ENCODE measurements at places on chromosomes 6 and 20. TPM values are rescaled to one million over a fixed set of nuclear protein-coding genes. Genes with fewer than 3 reads are reported as not detected.

DNA sequence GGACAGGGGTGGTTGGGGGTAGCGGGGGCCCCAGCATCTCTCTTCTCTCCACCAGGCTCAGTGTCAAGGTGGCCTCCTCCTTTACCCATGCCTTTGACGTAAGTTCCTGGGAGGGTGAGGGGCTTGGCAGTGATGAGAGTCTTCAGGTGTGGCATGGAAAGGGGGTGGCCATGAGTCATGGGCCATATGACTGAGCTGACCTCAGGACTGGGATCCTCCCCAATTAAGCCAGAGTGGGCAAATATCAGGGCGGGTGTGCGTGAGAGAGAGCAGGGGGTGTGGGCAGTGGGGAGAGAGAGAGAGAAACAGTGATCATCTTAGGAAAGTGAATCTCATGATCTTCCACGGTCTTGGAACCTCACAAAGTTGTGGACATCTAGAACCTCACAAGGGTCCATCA, 8.2 kb upstream of the BPIFB4 start:
- peaks cover 5% of the 10 kb centered on the region for H3K4me1 ChIP-seq
- no peaks in the 10 kb centered on the region for H3K27me3 ChIP-seq
- no peak overlapping the region for H3K27ac ChIP-seq
- no peaks in the 10 kb centered on the region for H3K36me3 ChIP-seq
- no peak for DNase-seq
- no peak overlapping the region for H3K4me3 ChIP-seq

GRCh38 chr6:6357032-6357431, 36.6 kb upstream of the F13A1 start:
- peaks cover 9% of the 10 kb centered on the region for H3K27me3 ChIP-seq
- H3K36me3 ChIP-seq, result no peaks in the 10 kb centered on the region
- no peak overlapping the region for H3K4me3 ChIP-seq
- no peaks in the 10 kb centered on the region for H3K4me1 ChIP-seq

GRCh38 chr6:17600527-17601385, 654 bp downstream of the FAM8A1 start:
- peak overlapping the region; percentile 60 for H3K27ac ChIP-seq
- H3K36me3 ChIP-seq, result peaks cover 9% of the 10 kb centered on the region
- H3K4me1 ChIP-seq, result peaks cover 37% of the 10 kb centered on the region
- peak; percentile 60 for DNase-seq
- H3K27me3 ChIP-seq, result no peaks in the 10 kb centered on the region
- H3K4me3 ChIP-seq, result peak overlapping the region; percentile 81

GRCh38 chr6:63114610-63115211, 96.6 kb upstream of the FKBP1C start:
- no peaks in the 10 kb centered on the region for H3K27me3 ChIP-seq
- H3K4me1 ChIP-seq, result no peaks in the 10 kb centered on the region
- no peak overlapping the region for H3K27ac ChIP-seq
- DNase-seq, result no peak
- H3K4me3 ChIP-seq, result no peak overlapping the region
- no peaks in the 10 kb centered on the region for H3K36me3 ChIP-seq

DNA sequence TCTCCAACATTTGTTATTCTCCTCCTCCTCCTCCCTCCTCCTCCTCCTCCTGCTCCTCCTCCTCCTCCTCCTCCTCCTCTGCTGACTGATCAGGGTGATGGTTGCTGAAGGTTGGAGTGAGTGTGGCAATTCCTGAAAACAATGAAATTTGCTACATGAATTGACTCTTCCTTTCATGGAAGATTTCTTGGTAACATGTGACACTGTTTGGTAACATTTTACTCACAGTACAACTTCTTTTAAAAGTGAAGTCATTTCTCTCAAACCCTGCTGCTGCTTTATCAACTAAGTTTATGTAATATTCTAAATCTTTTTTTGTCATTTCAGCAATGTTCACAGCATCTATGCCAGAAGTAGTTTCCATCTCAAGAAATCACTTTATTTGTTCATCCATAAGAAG, 543.0 kb downstream of the MAFB start:
- no peaks in the 10 kb centered on the region for H3K36me3 ChIP-seq
- no peak overlapping the region for H3K4me3 ChIP-seq
- DNase-seq, result no peak
- no peaks in the 10 kb centered on the region for H3K4me1 ChIP-seq

- no peak overlapping the region for H3K27ac ChIP-seq
- no peak for DNase-seq
- no peaks in the 10 kb centered on the region for H3K4me1 ChIP-seq
Observed at GRCh38 chr20:57220337-57221145, 45.9 kb downstream of the BMP7 start.

DNA sequence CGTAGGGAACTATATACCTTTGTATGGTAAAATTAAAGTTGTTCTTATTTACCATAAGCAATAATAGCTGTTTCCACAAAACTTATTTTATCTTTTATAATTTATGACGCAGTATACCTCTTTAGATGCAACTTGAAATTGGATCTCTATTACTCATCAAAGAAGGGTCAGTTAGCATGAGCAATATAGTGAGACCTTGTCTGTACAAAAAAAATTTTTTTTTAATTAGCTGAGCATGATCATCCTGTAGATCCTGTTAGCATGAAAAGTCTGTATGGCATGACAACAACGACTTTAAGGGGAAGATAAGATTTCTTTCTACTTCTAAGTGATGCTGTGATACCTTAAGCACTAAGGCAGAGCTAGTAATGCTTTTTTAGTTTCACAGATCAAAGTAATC, 5.9 kb downstream of the ALDH5A1 start:
- peaks cover 20% of the 10 kb centered on the region for H3K36me3 ChIP-seq
- H3K27me3 ChIP-seq, result no peaks in the 10 kb centered on the region
- no peak for DNase-seq
- H3K27ac ChIP-seq, result no peak overlapping the region
- H3K4me3 ChIP-seq, result no peak overlapping the region

GRCh38 chr20:49229381-49229780, 10.2 kb downstream of the DDX27 start:
- DNase-seq, result no peak
- no peaks in the 10 kb centered on the region for H3K4me1 ChIP-seq
- H3K36me3 ChIP-seq, result peaks cover 58% of the 10 kb centered on the region
- H3K4me3 ChIP-seq, result no peak overlapping the region
- no peak overlapping the region for H3K27ac ChIP-seq
- no peaks in the 10 kb centered on the region for H3K27me3 ChIP-seq

DNA sequence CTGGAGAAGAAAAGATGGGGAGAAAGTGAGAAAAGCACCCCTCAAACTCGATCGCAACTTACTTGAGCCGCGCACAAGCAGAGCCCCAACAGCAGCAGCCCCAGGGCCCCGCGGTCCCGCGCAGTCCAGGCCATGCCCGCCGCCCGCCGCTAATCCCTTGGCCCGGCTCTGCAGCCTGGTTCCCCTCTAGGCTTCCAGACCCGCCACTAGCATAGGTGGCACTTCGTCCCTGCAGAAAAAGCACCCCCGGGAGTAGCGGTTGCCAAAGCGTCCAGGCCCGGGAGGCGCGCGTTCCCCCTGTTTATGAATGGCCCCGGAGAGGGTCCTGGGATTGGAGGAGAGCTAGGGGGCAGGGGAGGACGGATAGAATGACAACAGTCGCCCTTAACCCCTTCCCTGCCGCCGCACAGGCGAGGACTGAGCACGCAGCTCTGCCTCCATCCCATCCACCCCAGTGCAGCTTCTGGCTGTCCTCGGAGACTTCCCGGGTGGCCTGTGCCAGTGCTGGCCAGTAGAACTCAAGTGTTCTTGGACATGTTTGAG, 19.9 kb downstream of the COL9A1 start:
- DNase-seq, result no peak
- peaks cover 36% of the 10 kb centered on the region for H3K27me3 ChIP-seq
- no peaks in the 10 kb centered on the region for H3K4me1 ChIP-seq
- no peak overlapping the region for H3K4me3 ChIP-seq
- no peaks in the 10 kb centered on the region for H3K36me3 ChIP-seq

DNA sequence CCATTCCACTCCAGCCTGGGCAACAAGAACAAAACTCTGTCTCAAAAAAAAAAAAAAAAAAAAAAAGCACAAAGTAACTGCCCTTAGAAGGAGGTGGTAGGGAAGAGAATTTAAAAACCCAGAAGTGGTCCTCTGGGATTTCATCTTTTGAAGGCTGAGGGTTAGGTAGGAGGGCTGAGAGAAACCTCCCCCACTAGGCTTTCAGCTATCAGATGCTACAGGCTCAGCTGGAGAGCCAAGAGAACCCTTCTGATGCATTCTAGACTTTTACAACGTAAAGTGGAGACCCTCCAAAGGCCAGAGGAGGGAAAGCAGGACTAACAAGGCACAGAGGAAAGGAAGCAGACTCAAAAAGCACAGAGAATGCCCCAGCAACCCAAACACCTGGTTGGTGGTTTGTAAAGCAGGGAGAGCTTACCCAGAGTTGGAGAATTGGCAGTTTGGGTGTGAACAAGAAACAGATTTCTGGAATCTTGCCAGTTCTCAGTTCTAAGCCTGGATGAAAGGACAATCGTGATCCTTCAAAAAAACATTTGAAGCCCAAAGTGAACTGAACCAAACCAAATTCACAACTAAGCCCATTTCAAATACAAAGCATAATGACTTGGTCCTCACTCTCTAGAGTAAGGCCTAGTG, 23.2 kb upstream of the SPAG4 start:
- no peaks in the 10 kb centered on the region for H3K36me3 ChIP-seq
- no peak for DNase-seq
- no peak overlapping the region for H3K27ac ChIP-seq
- H3K4me3 ChIP-seq, result no peak overlapping the region
- H3K4me1 ChIP-seq, result no peaks in the 10 kb centered on the region

GRCh38 chr20:62811320-62811719, 5.5 kb upstream of the COL9A3 start:
- H3K27ac ChIP-seq, result no peak overlapping the region
- no peak for DNase-seq
- H3K4me1 ChIP-seq, result peaks cover 24% of the 10 kb centered on the region
- peaks cover 17% of the 10 kb centered on the region for H3K27me3 ChIP-seq
- H3K4me3 ChIP-seq, result no peak overlapping the region

- H3K4me1 ChIP-seq, result peaks cover 12% of the 10 kb centered on the region
- no peak for DNase-seq
- no peak overlapping the region for H3K4me3 ChIP-seq
- no peak overlapping the region for H3K27ac ChIP-seq
- H3K36me3 ChIP-seq, result no peaks in the 10 kb centered on the region
- no peaks in the 10 kb centered on the region for H3K27me3 ChIP-seq
Observed at GRCh38 chr20:17822039-17822438, 122.3 kb downstream of the BANF2 start.

DNA sequence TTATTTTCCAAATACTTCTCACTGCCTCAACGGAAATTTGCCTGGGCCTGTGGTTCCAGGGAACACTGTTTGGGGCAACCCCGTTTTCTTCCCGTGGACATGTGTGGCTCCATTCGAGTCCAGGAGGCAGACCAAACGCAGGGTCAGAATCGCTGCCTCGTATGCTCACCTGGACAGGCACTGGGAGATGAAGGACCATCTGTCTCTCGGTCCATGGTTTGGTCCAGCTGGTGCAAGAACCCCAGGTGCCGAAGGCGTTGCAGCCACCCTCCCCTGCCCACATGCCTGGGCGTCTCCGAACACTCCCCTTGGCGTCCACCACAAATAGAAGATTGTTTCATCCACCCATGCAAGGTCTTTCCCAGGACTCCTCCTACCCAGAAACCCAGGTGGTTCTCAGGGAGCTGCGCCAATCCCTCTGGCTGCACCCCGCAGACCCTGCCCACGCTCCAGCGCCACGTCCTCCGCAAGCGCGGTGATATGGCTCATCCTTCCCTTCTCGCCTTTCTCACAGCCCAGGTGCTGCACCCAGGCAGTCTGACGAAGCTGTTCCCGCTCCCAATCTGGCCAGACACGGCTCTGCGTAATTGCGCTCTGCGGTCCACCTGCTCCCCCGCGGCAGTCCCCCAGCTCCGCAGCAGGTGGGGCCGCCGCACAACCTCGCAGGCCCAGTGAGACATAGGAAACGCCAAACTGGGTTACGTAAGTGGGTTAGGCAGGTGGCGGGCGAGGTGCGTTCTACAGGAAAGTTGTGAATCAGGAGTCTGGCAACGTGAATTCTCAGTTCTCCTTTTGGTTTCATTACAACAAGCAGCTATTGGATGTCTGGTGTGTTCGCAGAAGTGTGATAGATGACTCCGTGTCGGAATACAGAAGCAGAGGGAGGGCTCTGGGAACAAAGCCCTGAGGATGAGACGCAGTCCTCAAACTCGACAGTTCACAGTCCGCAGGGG, 146.2 kb upstream of the ECI2 start:
- no peaks in the 10 kb centered on the region for H3K36me3 ChIP-seq
- H3K4me3 ChIP-seq, result no peak overlapping the region
- H3K27me3 ChIP-seq, result peaks cover 39% of the 10 kb centered on the region
- H3K27ac ChIP-seq, result no peak overlapping the region

DNA sequence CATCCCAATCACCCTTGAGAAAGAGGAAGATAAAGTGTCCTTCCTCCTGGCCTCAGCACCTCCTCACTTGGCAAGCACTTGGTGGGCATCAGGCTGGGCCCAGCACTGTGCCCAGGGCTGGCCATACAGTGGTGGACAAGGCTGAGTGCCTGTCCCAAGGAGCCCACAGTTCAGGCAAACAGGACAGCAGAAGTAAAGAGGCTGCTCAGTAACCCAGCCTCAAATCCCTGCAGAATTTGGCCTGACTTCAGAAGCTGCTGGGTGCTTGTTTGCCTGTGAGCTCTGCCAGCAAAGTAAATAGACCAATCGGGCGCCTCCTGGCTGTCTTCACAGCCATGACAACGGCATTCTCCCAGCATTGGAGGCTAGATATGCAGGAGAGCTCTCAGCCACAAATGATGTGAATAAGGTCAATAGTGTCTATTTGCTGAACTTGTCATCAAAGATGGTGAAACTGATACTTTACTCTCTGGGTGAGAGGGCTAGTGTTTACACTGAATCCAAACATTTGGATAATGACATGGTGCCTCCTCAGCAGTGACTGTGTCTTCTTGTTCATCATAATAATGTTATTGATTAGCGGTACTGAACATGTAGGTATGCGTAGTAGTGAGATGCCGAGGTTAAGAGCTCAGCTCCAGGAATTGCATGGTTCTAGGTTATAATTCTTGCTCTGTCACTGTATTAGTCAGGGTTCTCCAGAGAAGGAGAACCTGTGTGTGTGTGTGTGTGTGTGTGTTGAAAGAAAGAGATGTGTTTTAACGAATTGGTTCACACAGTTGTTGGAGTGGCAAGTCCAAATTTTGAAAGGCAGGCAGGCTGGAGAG, 36.9 kb upstream of the FANCE start:
- H3K4me3 ChIP-seq, result no peak overlapping the region
- peak overlapping the region; percentile 59 for H3K27ac ChIP-seq
- peak; percentile 53 for DNase-seq
- peaks cover 39% of the 10 kb centered on the region for H3K4me1 ChIP-seq
- H3K27me3 ChIP-seq, result no peaks in the 10 kb centered on the region

- H3K27ac ChIP-seq, result no peak overlapping the region
- H3K36me3 ChIP-seq, result no peaks in the 10 kb centered on the region
- peaks cover 40% of the 10 kb centered on the region for H3K4me1 ChIP-seq
- peak overlapping the region; percentile 77 for H3K4me3 ChIP-seq
Observed at GRCh38 chr6:170292407-170293158, 1.7 kb upstream of the DLL1 start.

- H3K4me1 ChIP-seq, result no peaks in the 10 kb centered on the region
- DNase-seq, result no peak
- H3K27me3 ChIP-seq, result no peaks in the 10 kb centered on the region
- H3K27ac ChIP-seq, result no peak overlapping the region
- no peaks in the 10 kb centered on the region for H3K36me3 ChIP-seq
Observed at GRCh38 chr6:113772961-113773360, 84.2 kb upstream of the MARCKS start.

Gene NRN1
- total RNA-seq, result 1.3 TPM

Gene MOG
- not detected for total RNA-seq

Gene SULF2
- total RNA-seq, result 0.34 TPM

Gene TMEM151B
- 0.07 TPM for total RNA-seq

Gene OVOL2
- total RNA-seq, result not detected

Gene ISM1
- total RNA-seq, result 0.36 TPM

Gene CST7
- 81.8 TPM for total RNA-seq

Gene UNC93A
- not detected for total RNA-seq

Gene ADTRP
- total RNA-seq, result 24.1 TPM

Gene FAM184A
- 7.6 TPM for total RNA-seq

All from activated CD4-positive, alpha-beta memory T cell treated with anti-CD3 and anti-CD28 coated beads for 36 hours (primary cell).